Nephron progenitor cell (in vitro differentiated cells): ENCODE measurements at places on chromosomes 16 and 17.
A peak's percentile ranks its signal among the peaks of the same experiment; 100 is the strongest.

- DNase-seq, result peak; percentile 50
These were observed 26.9 kb upstream of the ACSF3 start for GRCh38 chr16:89066721-89067120.

DNA sequence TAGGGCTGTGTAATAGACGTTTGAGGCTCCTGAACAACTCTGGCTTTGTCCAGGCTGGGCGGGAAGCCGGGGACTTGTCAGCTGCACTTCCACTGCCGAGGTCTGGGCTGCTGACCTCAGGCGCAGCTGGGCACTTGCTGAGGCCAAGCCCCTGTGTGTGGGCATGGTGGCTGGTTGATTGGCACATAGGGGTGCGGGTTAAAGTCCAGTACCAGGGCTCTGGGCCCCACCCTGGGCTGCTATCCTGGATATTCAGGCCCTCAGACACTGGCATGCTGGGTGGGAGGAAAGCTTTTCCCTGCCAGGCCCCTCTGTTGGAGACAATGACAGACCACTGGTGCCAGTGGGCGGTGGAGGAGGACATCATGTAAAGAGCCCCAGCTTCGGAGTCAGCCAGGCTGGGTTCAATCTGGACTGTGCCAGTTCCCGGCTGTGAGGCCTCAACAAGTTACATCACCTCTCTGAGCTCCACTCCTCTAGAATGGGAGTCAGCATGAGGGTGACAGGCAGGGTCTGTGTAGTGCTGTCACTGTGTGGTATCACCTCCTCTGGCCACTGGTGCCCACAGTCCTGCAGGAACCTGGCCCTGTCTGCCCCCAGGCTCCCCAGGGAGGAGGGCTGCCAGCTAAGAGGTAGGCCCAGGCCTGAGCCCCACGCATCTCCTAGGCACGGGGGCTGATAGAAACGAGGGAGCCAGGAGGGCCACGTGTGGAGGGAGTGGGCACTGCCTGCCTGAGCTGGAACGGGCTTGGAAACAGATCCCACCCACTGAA lies 42.5 kb downstream of the PSME3IP1 start:
- DNase-seq, result no peak

- peak; percentile 80 for DNase-seq
These were observed 5.5 kb downstream of the CCDC42 start for GRCh38 chr17:8739097-8739496.

DNA sequence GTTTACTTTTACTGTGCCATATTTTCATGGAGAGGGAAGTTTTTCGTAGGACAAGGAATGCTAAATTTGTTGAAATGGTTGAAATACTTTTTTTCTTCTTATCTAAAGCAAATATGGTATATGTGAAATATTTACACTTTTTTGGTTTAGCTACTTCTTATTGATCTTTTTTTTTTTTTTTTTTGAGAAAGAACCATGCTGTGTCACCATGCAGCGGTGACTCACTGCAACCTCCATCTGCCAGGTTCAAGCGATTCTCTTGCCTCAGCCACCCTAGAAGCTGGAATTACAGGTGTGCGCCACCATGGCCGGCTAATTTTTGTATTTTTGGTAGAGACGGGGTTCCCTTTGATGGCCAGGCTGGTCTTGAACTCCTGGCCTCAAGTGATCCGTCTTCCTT lies 100.5 kb downstream of the FTO start:
- DNase-seq, result no peak

DNA sequence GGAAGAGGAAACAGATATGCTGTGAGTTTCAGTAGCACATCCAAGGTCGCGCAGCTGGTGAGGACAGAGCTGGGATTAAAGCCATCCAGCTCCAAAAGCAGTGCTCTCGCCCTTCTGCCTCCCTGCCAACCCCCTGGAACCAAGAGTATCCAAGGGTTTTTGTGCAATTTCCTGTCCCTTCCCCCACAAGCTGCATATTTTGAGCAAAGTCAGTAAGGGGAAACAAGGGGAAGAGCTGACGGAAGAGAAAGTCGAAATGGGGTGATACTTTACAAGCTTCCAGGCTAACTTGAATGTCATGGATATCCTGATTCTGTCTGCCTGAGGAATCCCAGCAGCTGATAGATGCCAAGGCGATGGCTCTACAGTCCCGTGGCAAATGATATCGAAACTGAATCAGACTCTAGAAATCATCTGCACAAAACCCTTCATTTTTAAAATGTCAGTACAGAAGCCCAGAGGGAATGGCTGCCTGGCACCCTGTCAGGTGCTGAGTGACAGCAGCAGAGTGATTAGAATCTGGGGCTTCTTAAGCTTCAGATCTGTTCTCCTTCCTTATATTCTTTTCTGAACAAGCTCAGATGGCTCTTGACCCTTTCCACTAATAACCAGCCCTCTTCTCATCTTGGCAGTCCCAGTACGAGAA lies 42.9 kb upstream of the TEKT3 start:
- DNase-seq, result no peak

- DNase-seq, result no peak
These were observed 5.3 kb downstream of the OSGIN1 start for GRCh38 chr16:83958137-83958845.

GRCh38 chr17:72099919-72100318 lies 20.9 kb upstream of the SOX9 start:
- DNase-seq, result no peak

- peak; percentile 66 for DNase-seq
These were observed 162.9 kb downstream of the COPRS start for GRCh38 chr17:31696184-31696602.

DNA sequence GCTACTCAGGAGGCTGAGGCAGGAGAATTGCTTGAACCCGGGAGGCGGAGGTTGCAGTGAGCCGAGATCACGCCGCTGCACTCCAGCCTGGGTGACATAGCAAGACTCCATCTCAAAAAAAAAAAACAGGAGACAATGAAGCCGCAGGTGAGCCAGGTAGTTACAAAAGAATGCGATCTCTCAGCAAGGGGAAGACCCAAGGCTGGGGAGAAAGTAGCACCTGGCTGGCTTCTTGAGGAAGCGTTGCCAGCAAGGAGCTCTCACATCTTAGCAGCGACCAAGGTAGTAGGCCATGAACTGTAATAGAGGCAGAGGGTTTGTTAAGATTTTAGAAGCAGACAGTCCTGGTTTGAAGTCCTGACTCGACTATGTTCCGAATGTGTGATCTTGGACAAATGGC lies 175.0 kb downstream of the AIPL1 start:
- DNase-seq, result no peak

DNA sequence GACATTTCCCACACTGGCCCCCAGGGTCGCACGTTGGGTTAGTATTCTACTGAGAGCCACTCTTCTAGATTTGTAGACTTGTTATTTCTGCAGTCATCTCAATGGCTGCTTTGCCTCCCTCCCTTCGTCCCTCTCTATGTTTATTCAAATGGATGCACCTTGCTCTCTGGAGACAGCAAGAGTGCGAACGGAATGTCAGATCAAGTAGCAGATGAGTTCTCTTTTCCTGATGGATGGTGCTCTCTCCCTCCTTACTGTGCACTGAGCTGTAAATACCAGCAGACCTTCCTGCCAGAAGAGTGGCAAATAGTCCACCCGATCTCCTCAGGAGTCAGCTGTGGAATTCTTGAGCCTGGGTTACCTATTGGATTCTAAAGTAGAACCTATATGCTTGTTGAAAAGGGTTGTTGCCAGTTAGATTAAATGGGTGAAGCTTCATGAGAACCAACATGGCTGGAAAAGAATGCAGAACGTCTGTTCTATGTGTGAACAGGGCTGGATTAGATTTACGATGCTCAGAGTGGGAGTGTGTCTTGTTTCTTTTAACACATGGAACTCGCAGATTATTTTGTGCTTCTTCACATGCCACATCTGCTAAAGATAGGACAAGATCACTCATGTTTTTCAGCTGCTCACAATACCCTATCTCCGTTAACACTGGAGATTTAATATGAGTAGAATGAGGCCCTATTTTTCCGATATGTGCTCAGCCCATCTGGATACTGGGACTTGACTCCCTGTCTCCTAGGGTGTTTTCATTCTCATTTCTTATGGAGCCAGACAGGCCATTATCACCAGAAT lies 6.1 kb downstream of the GNAO1 start:
- DNase-seq, result peak; percentile 18

- DNase-seq, result no peak
These were observed 1.7 kb downstream of the CHRNE start for GRCh38 chr17:4901108-4901647.

GRCh38 chr16:85639529-85640253 lies 26.6 kb downstream of the GSE1 start:
- DNase-seq, result no peak

DNA sequence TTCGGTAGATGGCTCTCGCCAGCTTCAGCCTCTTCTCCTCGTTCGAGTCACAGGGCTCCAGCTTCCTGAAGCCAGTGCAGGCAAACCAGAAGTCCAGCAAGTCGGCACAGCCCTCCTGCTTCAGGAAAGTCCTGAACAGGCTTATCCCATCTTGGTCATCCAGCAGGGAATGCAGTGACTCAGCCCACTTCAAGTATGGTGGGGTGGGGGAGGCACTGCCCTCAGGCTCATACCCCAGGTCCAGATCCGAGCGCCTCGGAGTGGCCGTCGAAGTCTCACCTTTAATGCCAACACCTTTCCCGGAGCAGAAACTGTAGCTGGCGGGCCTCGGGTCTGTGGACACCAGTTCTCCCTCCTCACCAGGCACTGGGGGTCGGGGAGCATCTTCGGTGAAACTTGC lies 5.9 kb downstream of the AXIN1 start:
- no peak for DNase-seq

DNA sequence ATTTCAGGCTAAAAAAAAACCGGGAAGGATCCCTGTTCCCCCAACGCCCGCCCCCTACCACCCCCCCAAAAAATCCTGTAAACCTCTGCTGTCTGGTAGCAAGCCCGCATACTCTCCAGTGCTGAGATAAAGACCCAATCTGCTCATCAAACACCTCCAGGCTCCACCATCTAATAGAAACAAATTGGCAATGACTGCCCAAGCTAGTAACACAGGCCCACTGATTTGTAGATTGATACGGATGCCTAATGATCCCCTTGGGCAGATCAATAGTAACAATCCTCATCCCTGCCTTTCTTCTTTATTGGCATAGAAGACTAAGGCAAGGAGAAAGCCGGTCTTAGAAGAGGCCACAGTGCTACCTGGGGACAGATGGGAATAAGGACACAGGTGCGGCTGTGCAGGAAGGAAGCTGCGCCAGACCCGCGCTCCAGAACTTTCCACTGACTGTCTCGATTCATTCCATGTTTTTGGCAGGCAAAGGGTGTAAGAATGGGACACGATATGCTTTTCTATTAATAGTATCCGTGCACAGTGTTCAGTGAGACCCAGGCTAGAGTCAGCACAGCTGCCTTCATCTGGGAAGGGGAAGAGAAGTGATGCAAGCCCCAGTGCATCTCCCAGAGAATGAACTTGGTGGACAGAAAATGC lies 407.6 kb upstream of the PSMD7 start:
- DNase-seq, result no peak

GRCh38 chr16:56776562-56776961 lies 46.6 kb downstream of the NUP93 start:
- DNase-seq, result no peak

DNA sequence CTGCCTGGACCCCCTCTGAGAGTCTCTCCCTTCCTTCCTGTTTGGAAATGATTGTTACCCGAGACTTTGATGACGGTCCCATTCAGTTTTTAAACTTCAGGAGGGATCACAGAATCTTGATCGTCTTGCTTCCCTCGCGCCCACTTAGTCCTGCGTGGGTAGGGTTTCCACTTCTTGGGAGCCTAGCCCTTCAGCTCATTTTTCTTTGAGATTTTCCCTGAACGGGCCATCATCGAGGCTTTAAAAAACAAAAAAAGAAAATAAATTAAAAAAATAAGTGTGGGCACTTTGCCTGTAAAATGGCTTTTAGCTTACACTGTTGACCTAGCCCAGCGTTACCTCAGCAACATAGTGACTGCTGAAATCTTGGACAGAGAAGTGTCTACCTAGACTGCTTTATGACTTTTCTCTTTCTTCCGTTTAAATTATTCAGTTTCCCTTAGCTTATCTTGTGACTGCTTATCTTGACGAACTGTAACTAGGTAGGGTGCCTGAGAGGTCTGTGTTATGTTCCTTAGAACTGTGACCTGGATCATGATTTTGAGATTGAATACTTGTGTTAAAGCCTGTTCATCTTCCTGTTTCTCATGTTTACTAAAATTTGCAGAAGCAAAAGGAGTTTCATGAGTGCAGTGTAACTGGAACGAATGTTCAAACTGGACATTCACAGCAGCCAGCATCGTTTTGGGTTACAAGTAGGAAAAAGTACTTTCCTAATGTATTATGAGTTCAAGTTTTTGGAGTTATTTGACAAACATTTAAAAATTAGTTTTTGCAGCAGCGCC lies 874 bp downstream of the WWP2 start:
- DNase-seq, result no peak

GRCh38 chr16:30397776-30398660 lies 2.8 kb downstream of the ZNF48 start:
- DNase-seq, result no peak

DNA sequence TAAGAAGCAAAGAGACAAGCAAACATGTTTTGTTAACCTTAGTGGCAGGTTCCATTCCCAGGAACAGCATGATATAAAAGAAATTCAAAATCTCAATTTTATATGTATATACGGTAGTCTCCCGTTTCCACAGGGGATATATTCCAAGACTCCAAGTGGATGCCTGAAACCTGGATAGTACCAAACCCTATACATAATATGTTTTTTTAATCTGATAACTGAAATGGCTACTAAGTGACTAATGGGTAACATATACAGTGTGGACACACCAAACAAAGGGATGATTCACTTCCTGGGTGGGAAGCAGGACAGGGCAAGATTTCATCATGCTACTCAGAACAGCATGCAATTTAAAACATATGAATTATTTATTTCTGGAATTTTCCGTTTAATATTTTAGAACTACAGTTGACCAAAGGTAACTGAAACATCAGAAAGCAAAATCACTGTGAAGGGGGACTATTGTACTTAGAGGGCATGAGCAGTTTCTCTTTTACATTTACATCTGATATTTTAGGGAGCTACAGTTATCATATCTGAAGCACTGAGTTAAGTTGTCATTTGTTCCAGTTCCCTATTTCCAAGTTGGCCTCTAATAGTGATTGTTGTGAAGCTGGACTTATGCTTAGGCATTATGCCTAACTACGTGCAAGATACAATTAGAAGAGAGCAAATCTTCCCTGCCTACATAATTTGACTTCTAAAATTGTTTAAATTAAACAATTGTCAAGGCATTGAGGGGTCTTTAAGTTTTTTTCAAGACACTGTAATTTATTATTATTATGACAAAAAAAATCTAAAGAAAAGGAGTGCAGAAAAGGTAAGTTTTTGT lies 34.1 kb upstream of the ABCA6 start:
- no peak for DNase-seq

- no peak for DNase-seq
These were observed 110.4 kb upstream of the PMFBP1 start for GRCh38 chr16:72282362-72282761.
